ENCODE measurements at places on chromosomes 4 and X.

- DNase-seq, result peak; percentile 20
These were observed 20.5 kb downstream of the SPIN4 start for GRCh38 chrX:63330681-63331080.

- DNase-seq, result no peak
These were observed 231.8 kb downstream of the ARAP2 start for GRCh38 chr4:36012503-36012902.

GRCh38 chr4:26178854-26179253 lies 142.0 kb upstream of the RBPJ start:
- no peak for DNase-seq

DNA sequence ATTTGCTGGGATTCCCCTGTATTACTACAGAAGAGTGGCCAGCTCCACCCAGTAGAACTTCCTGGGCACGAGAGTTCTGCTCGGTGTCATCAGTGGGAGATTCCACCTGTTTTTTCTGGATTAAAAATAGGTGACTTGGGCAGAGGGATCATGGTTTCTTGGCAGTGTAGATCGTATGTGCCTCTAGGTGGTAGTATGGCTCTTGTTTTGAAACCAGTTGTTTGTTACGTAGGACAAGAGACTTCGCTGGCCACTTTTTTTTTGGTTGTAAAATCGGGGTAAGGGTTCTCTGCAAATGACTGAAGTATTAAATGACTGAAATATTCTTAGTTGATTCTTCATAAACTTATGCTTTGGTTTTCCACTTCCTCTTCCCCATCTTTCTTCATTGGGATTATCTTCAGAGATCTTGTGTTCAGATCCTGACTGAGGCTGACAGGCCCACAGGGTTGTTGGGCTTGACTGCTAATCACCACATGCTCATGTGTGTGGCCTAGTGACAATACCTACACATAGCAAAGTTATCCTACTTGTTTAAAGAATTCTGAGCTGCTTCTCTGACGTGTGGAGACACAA lies 43.8 kb upstream of the WDR1 start:
- peak; percentile 33 for DNase-seq

GRCh38 chr4:76270244-76271175 lies 19.0 kb downstream of the FAM47E start:
- DNase-seq, result no peak

GRCh38 chr4:41303372-41304118 lies 46.8 kb downstream of the UCHL1 start:
- no peak for DNase-seq

GRCh38 chr4:109989044-109989443 lies 76.4 kb downstream of the EGF start:
- DNase-seq, result peak; percentile 31

DNA sequence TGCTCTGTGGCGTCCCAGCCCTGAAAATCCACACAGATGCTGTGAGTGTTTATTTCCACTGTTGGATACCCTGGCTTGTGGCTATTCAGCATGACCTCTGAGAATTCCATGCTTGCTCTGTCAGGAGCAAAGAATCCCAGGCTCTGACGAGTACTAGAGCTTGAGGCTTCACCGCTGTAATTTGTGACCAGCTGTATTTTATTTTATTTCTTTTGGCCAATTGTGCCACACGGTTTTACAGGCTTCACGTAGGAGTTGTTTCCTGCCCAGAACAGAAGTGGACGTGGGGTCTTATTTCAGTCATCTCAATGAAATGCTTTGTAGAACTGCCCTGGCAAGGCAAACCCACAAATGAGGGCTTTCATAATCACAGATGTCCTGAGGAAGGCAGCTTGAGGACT lies 69.4 kb upstream of the CLDN34 start:
- DNase-seq, result peak; percentile 87

- DNase-seq, result peak; percentile 36
These were observed 62.7 kb downstream of the GAB1 start for GRCh38 chr4:143399113-143399949.

- DNase-seq, result no peak
These were observed 14.8 kb downstream of the NDNF start for GRCh38 chr4:121057466-121057922.

DNA sequence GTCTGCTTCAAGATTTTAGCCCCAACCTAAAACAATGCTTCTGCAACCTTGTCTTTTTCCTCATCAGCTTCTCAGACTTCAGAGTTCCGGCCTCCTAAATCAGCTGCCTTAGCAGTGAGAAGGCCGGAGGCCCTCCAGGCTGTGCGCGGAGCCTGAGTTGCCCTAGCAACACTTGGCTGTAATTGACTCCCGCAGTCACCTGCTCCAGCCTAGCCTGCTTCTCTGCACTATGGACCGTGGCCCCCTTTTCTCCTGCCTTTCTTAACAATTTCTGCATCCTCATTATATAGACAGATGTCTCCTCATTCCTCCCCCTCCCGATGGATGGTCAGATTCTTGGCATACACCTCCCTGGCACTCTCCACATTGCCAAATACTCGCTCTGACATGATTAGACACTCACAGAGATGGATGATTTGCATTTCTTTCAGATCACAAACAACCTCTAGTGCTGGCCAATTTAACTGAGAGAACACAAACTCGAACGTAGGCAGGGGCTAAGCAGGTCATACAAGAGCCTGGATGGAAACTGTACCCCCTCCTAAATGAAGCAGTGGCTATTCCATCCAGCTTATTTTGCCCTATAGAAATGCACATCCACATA lies 9.5 kb upstream of the HUWE1 start:
- DNase-seq, result no peak

DNA sequence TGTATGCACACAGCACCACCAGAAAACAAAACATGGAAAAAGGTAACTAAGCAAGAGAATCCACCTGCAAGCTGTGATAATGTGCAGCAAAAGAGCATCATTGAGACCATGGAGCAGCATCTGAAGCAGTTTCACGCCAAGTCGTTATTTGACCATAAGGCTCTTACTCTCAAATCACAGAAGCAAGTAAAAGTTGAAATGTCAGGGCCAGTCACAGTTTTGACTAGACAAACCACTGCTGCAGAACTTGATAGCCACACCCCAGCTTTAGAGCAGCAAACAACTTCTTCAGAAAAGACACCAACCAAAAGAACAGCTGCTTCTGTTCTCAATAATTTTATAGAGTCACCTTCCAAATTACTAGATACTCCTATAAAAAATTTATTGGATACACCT lies 90.2 kb downstream of the TET2 start:
- DNase-seq, result no peak

- peak; percentile 5 for DNase-seq
These were observed 9.7 kb downstream of the SMIM10 start for GRCh38 chrX:135000516-135000915.

DNA sequence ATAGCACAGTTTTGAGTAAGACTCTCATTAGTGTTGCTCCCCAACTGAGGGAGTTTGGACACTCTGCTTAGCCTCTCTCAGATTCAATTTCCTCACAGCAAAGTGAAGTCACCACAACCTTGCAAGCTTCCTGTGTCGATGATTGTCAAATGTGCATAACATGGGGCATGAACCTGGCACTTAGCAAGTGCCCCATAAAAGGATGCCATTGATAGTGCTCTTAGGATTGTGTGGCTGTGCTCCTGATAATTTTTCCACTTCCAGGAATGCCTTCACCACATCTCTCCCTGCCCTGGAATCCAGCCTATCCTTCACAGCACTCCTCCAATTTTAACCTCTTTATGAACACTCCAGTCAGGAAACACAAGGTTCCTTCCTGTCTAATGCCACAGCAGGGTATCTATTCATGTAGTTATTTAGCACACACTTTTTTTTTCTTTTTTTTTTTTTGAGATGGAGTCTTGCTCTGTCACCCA lies 309.4 kb downstream of the PPP3CA start:
- peak; percentile 23 for DNase-seq

GRCh38 chrX:65679071-65679540 lies 11.7 kb downstream of the MSN start:
- peak; percentile 56 for DNase-seq

DNA sequence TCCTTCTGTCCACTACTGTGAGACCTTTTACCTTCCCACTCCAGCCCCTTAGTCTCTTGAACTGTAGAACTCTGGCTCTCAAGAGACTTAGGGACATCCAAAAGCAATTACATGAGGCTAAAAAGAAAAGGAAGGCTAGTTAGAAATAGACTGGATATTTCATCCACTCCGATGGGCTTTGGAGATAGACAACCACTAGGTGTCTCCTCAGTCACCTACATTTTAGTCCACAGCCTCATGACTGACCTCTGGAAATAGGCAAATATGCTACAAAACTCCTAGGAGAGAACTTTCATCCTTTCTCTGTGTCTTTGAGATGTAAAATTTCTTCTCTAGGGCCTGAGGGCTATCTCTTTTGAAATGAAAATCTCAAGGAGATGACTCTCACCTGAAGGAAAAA lies 45.1 kb upstream of the LAMP2 start:
- DNase-seq, result no peak

DNA sequence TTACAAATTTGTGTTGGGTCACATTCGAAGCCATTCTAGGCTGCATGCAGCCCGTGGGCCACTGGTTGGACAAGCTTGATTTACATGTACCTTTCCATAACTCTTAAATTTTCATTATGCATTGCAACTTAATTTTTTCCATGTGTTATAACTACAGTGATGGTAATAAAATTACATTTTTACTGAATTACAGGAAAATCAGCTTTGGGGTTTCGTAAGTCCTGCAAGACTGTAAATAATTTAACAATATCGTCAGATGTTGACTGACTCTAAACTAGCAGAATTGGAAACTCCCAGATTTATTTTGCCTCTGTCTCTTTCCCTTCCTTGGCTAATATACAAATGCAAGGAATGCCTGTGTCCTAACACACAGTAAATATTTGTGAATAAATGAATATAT lies 88.0 kb upstream of the RAPGEF2 start:
- DNase-seq, result no peak

- DNase-seq, result no peak
These were observed at the start of gene ACE2 for GRCh38 chrX:15600745-15601144. Gene ACE2, minus strand, starts transcription at chrX:15600960. Its CDS starts 49 bp downstream, at chrX:15600911.

DNA sequence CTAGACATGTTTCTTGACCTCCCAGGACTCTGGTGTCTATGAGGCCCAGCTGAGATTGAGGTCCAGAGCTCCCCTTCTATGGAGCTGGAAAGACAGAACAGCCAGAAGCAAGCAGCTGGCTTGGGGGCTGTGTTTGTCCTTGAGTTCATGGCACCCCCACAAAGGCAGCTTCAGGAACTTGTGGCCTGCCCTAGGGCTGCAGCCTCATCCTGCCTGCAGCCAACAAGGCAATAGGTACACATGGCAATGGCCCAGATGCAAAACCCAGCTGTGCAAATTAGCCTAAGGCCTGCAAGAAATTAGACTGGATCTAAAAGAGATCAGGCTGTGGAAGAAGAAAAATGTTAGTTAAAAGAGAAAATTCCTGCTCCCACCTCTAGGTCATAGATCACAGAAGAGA lies 131.7 kb upstream of the NALF2 start:
- DNase-seq, result no peak

- DNase-seq, result no peak
These were observed 95.7 kb downstream of the SPANXN4 start for GRCh38 chrX:143121477-143121876.

DNA sequence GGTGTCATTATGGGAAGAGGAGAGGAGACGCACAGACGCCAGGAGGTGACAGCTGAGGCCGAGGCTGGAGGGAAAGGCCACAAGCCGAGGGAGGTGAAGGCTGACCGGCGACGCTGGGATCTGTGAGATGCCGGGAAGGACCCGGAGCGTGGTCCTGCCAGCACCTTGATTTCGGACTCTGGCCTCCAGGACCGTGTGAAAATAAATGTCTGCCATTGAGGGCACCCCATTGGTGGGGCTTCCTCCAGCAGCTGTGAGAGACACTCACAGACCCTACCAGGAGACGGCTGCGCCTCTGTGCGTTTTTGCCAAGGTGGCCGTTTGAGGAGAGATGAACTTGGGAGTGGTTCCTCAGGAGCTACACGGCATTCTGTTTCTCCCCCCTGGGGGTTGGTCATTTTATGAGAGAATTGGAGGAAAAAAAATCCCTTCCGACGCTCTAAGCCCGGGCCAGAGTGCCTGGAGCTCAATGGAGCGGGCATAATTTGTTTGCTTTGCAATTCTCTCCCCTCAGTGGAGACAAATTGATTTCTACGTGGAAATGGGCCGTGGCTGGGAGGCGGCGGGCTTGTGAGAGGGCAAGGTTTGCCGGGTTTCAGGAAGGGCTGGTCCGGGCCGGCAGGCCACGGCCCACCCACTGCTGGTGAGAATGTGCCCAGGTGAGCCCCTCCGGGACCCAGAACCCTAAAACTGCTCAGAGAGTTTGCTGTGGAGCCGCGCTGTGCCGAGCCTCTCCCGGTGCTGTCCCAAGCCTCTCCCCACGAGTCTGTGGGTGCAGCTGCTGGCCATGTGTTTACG lies 53.9 kb downstream of the CPZ start:
- no peak for DNase-seq

- DNase-seq, result peak; percentile 54
These were observed 113.0 kb upstream of the PRDX4 start for GRCh38 chrX:23554304-23554703.

DNA sequence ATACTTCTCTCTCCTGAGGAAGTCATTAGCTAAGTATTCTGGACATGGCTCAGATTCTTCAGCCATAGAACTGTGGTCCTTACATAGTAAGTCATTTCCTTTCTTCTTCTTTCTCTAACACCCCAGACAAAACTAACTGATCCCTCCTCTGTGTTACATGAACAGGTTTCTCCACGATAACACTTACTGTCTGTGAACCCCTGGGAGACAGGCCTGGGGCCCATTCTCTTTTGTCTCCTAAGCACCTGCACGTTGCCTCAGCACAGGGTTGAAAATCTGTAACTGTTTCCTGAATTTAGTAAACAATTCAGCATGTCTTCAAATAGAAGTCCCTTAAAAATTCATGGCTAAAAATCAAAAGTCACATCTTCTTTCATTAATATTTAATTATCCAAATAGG lies 24.7 kb downstream of the APBB2 start:
- DNase-seq, result no peak

GRCh38 chr4:42642101-42642797 lies 14.7 kb downstream of the ATP8A1 start:
- no peak for DNase-seq

DNA sequence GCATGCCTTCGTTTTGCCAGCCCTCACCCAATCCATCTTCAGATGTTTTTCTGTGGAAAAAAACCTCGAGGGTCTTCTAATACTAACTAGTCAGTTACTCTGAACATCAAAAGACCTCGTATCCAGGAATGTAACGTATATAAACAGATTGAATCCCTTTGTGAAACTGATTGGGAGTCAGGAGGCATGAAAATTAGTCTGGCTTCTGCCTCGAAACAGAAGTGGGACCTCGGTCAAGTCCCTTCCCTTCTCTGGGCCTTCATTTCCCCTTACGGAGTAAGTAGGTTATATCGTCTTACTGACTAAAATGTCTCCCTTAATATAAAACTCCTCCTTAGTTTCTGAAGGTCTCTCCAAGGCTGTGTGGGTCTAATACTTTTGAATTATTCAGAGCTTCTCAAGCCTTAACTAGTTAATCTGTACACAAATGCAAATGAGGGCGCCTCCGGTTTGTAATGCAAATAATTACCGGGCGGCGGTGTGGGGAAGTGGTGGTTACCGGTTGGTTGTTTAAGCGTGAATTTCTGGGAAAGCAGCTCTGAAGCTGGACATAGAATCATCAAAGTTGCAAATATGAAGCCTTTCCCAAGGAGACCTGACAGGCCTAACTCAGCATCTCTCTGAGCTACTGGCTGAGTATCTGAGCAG lies 11.4 kb upstream of the NKRF start:
- no peak for DNase-seq

- DNase-seq, result no peak
These were observed 2.4 kb downstream of the ZNF275 start for GRCh38 chrX:153336121-153336894.
